ENCODE measurements at places on chromosomes 11 and 22.

DNA sequence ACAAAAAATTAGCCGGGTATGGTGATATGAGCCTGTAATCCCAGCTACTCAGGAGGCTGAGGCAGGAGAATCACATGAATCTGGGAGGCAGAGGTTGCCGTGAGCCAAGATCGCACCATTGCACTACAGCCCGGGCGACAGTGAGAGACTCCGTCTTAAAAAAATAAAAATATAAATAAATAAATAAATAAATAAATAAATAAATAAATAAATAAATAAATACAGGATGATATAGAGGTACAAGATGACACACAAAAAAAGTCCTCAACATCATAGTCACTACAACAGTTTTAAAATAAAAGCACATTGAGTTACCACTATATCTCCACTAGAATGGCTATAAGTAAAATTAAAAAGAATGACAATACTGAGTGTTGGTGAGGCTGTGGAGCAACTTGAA, 97.8 kb downstream of the ALX4 start:
- no peak overlapping the region for H3K27ac ChIP-seq
- H3K36me3 ChIP-seq, result no peaks in the 10 kb centered on the region
- no peak for DNase-seq
- no peak overlapping the region for H3K4me3 ChIP-seq

GRCh38 chr11:30381879-30382278, 59.0 kb downstream of the ARL14EP start:
- no peak overlapping the region for H3K4me3 ChIP-seq
- no peak overlapping the region for H3K27ac ChIP-seq
- H3K4me1 ChIP-seq, result no peaks in the 10 kb centered on the region

DNA sequence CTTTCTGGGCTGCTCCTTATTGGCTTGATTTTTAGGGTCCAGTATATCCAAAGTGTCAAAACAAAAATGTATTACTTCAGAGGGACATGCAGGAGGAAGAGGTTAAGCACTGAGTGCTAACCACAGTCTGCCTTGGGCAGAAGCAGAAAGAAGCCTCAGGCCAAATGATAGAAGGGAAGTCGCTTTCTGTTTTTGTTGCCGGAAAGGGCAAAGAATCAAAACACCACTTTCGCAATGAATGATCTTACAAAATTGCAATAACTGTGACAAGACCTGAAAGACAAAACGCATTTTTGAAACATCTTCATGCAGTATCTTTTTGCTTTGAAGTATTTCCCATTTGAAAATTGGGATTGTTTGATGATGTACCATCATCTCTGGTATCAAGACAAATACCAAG, 70.1 kb upstream of the PICALM start:
- DNase-seq, result no peak
- no peaks in the 10 kb centered on the region for H3K36me3 ChIP-seq
- peak overlapping the region; percentile 5 for H3K4me3 ChIP-seq
- H3K4me1 ChIP-seq, result peaks cover 4% of the 10 kb centered on the region
- H3K27me3 ChIP-seq, result no peaks in the 10 kb centered on the region

- no peaks in the 10 kb centered on the region for H3K4me1 ChIP-seq
- H3K36me3 ChIP-seq, result no peaks in the 10 kb centered on the region
- H3K27me3 ChIP-seq, result no peaks in the 10 kb centered on the region
- no peak overlapping the region for H3K27ac ChIP-seq
These were observed 154.6 kb downstream of the GRIK4 start for GRCh38 chr11:120666121-120666639.

GRCh38 chr11:98561877-98562395, 458.8 kb upstream of the CNTN5 start:
- H3K4me3 ChIP-seq, result no peak overlapping the region
- no peaks in the 10 kb centered on the region for H3K27me3 ChIP-seq
- no peak overlapping the region for H3K27ac ChIP-seq
- no peaks in the 10 kb centered on the region for H3K4me1 ChIP-seq
- no peak for DNase-seq

DNA sequence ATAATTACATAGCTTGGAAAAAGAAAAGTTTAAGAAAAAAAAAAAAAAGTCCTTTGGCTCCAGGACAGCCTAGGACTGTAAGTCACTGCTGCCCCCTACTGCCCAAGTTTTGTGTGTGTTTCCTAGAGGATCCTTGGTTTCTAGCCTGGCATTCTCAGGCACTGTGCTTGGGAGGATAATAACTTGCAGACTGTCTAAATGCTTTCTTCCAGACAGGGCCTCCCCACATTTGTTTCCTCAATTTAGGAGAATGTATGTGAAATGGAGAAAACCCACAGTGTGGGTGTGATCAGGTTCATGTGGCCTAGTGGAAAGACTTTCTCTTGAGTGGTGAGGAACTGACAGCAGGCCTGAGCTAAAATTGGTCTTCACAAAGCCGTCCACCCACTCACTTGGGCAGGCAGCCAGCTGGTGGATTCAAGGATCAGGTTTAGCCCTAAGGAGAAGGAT, 191.0 kb downstream of the NAV2 start:
- H3K27me3 ChIP-seq, result no peaks in the 10 kb centered on the region
- no peaks in the 10 kb centered on the region for H3K4me1 ChIP-seq
- no peak overlapping the region for H3K4me3 ChIP-seq
- no peak overlapping the region for H3K27ac ChIP-seq
- DNase-seq, result peak; percentile 1

DNA sequence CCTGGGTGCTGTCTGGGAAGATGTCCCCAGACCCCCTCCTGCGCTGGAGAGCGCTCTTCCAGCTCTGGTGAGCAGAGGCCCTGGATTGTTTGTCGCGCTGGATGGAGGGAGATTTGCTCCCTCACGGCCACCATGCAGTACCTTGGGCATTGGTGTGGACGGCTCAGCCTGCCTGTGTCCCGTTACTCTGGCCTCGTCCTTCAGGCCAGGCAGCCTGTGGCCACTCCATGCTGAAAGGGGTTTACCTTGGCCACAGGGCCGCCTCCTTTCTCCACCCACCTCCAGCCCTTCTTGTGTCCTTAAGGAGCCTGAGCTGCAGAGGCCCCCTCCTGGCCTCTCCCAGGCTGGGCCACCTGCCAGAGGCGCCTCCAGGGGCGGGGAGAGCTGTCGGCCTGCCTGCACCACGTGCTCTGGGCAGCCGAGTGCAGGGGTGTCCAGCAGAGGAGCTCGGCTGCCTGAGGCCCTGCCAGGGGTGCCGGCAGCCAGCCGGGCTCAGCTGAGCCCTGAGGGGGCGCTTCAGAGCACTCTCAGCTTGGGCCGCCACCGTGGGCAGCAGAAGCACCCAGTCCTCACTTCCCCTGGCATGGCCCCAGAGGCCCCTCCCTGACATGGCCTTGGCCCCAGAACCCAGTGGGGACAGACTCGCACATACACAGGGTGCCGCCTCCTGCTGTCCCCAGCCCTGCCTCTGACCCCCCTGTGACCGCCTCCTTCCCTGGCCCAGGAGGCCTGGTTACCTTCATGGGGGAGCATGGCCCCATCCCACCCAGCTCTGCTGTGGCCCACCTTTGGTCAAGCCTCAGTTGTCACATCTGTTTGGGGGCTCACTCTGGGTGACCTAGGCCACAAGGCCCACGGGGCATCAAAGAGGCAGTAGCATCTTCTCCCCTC, 3.4 kb downstream of the CCND1 start:
- H3K36me3 ChIP-seq, result no peaks in the 10 kb centered on the region
- peaks cover 4% of the 10 kb centered on the region for H3K27me3 ChIP-seq
- no peak overlapping the region for H3K4me3 ChIP-seq
- peaks cover 3% of the 10 kb centered on the region for H3K4me1 ChIP-seq
- no peak overlapping the region for H3K27ac ChIP-seq
- no peak for DNase-seq

DNA sequence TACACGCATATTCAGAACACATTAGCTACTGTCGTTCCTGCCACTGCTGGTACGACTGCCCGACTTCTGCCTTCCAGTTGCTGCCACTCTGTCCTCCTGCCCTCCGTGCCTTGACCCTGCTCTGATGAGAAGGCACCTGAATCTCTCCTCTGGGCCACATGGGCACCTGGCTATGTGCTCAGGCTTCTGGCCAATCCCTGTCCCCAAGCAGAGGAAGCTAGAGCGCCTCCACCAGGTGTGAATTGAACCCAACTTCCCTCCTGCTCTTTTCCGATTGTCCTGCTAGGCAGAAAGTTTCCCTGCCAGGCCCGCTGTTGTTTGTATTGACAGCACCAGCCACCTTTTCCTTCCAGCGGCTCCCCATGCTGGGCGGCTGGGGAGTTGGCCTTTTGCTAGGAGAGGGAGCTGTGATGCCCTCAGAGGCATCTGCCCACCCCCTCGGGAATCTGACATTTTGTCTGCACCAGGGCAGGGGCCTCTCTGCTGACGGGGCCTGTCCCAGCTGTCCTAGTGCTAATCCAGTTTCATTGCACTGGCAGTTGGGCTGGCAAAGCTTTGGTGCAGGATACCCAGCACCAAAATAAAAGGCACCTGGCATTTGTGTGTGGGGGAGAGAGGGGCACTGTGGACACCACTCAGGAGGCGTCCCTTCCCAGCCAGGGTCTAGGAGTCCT, 118.0 kb downstream of the GRIK4 start:
- no peak overlapping the region for H3K4me3 ChIP-seq
- H3K4me1 ChIP-seq, result no peaks in the 10 kb centered on the region
- DNase-seq, result no peak
- no peak overlapping the region for H3K27ac ChIP-seq
- no peaks in the 10 kb centered on the region for H3K27me3 ChIP-seq
- H3K36me3 ChIP-seq, result no peaks in the 10 kb centered on the region

DNA sequence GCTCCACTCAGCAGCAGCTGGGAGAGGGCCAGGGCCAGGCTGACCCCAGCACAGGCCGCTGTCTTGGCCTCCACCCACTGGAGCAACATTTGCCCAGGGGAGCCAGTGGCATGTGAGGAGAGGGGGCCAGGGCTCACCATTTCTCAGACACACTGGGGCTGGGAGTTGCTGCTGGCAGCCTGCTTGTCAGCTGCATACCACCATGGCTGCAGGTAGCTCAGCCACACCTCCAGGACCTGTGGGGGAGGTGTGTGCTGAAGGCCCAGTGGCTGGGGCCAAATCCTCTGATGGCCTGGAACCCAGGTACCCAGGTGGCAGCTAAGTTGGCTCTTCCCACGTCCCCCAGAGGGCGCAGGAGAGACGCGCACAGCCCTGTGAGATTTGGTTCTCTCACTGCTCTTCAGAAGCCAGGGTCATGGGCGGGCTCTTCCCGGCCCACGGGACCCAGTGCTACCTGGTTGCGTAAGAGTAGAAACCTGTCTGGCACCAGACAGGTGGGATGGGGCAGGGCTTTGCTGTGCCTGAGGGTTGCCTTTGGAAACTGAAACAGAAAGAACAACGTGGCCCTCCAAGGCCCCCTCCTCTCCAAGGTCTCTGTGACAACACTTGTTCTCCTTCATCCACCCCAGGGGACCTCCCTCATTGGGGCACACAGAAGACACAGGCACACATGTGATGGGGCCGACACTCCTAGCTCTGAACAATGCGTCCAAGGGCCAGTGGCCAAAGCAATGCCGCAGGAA, 98.8 kb downstream of the MED15 start:
- no peak overlapping the region for H3K27ac ChIP-seq
- H3K36me3 ChIP-seq, result no peaks in the 10 kb centered on the region

- peaks cover 12% of the 10 kb centered on the region for H3K36me3 ChIP-seq
- no peak for DNase-seq
- no peaks in the 10 kb centered on the region for H3K27me3 ChIP-seq
- no peak overlapping the region for H3K4me3 ChIP-seq
- H3K4me1 ChIP-seq, result no peaks in the 10 kb centered on the region
These were observed 27.0 kb downstream of the POLDIP3 start for GRCh38 chr22:42587588-42588175.

DNA sequence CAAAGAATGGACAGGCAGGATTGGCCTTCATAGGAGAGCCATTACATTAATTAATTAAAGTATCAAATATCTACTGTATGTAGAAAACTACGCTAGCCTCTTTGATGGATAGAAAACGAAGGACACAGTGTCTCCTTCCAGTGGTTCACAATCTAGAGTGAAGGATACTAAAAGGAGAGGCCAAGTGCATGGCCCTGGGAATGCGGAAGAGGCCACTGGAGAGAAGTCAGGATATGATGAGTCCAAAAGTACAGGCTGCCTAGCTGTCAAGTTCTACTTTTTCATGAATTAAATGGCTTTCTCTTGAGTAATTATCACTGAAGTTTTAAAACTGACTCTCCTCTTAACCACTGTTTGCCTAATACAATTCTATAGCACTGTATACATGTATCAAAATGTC, 41.9 kb downstream of the ATG16L2 start:
- H3K36me3 ChIP-seq, result no peaks in the 10 kb centered on the region
- H3K4me3 ChIP-seq, result no peak overlapping the region
- H3K27ac ChIP-seq, result no peak overlapping the region
- H3K4me1 ChIP-seq, result no peaks in the 10 kb centered on the region
- DNase-seq, result no peak
- H3K27me3 ChIP-seq, result no peaks in the 10 kb centered on the region

GRCh38 chr11:6022956-6023355, 7.6 kb downstream of the OR56A1 start:
- no peaks in the 10 kb centered on the region for H3K36me3 ChIP-seq
- no peak for DNase-seq
- H3K4me1 ChIP-seq, result no peaks in the 10 kb centered on the region
- no peak overlapping the region for H3K4me3 ChIP-seq
- no peak overlapping the region for H3K27ac ChIP-seq
- H3K27me3 ChIP-seq, result no peaks in the 10 kb centered on the region

DNA sequence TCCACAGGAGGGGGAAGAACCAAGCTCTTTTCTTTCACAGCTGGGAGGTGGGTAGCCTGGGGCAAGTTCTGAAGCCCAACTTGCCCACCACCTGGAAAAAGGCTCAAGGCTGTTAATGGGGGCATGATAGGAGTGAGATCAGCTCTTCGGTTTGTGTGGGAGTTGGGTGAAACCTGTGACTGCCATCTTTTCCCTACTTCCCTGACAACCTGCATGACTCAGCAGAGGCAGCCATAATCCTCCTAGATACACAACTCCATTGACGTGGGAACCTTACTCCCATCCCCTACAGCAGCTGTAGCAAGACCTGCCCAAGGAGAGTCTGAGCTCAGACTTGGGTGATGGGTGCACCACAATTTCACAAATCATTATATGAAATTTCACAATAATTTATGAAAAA, 13.3 kb upstream of the OOSP4B start:
- no peak overlapping the region for H3K4me3 ChIP-seq
- no peaks in the 10 kb centered on the region for H3K4me1 ChIP-seq
- no peak for DNase-seq
- H3K27me3 ChIP-seq, result no peaks in the 10 kb centered on the region

DNA sequence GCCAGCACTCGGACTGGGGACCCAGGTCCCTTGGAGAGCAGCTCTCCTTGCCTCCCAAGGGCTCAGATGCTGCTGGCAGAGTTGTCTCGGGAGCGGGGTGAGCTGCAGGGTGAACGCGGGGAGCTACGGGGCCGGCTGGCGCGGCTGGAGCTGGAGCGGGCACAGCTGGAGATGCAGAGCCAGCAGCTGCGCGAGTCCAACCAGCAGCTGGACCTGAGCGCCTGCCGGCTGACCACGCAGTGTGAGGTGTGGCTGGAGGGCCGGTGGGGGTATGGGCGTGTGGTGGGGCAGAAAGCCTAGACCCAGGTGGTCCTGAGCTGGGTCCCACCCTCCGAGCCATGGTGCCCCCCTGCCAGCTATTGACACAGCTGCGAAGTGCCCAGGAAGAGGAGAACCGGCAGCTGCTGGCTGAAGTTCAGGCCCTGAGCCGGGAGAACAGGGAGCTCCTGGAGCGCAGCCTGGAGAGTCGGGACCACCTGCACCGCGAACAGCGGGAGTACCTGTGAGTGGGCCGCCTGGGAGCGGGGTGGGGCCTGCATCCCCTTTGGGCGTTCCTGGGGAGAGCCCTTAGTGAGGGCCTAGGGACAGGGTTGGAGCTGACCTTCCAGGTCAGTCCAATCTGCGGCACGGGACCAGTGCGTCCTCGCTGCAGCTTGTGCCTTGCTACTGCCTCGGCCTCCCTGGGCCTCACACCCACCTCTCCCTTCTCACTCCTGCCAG, 5.8 kb upstream of the RPS6KA4 start:
- H3K27ac ChIP-seq, result no peak overlapping the region
- no peaks in the 10 kb centered on the region for H3K27me3 ChIP-seq
- H3K4me1 ChIP-seq, result no peaks in the 10 kb centered on the region
- no peak for DNase-seq
- no peak overlapping the region for H3K4me3 ChIP-seq
- H3K36me3 ChIP-seq, result no peaks in the 10 kb centered on the region

Data from naive thymus-derived CD4-positive, alpha-beta T cell (primary cell).